ENCODE measurements at places on chromosomes 4 and X.

DNA sequence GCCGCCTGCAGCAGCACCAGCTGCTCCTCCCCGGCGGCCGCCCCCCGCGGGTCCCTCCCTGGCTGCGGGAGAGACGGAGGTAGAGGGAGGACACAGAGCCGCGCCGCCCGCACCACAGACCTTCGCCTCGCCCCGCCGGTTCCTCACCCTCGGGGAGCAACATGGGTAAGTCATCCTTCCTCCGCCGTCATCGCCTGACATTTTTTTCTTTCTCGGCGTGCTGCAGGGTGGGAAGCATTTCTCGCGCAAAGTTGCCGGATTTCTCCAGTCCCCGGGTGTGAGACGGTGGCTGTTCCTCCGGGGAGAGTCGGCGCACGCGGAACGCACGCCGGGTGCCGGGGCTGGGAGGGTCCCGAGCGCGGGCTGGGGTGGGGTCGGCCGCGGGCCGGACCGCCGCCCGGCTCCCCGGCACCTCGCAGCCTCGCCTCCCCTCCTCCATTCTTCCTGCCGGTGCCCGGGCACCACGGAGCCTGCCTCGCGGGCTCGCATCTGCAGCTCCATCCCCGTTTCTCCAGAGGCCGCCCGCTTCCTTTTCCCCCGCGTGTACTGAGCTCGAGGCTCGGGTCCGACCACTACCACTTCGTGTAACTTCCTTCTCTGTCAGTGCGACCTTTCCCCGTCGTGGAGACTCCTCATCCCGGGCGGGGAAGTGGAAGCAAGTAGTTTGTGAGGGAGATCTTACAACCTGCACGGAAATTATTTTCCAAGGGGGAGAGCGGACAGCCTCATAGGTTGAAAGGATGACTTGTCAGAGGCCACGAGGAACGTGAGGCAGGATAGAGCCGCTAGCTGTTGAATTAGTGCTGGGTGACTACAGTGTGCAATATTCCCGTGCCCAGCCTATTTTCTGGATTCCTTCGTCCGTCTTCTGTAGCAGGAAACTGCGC lies 464 bp downstream of the RAP1GDS1 start:
- peak; percentile 47 for DNase-seq

- DNase-seq: no peak
Observed at GRCh38 chr4:185936650-185937376, 124.8 kb upstream of the SORBS2 start.

DNA sequence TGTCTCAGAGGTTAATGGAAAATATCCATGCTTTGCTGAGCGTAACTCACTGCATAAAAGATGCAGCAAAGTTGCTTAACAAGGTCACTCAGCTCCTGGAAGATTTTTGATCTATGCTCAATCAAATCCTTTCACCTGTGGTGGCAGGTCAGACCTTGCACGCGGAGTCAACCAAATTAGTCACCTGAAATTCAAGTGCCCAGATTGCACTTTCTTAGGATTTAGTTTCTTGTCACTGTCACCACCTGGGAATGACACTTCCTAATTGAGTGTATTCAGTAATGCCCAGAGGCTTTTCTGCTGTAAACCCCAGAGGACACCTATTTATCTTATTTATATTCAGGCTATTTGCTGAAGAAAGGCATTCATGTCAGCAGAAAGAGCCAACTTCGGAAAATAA lies 215.8 kb upstream of the SMIM31 start:
- DNase-seq: no peak

- no peak for DNase-seq
Observed at GRCh38 chr4:186827534-186827897, 103.9 kb upstream of the FAT1 start.

DNA sequence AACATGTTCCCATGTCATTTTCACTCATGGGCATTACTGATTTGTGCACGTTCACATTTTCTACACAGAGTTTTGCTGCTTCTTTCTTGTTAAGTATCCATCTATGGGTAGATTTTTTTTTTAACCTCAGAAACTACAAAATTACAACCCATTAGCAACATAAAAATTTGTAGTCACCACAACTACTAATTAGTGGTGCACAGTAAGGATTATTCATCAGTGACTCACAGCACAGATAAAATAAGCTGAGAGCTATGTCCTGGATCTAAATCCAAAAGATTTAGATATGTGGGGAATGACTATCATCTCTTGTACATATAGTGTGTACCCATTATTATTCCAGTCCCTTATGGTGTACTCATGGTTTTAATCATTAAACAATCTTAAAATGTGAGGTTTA lies 19.7 kb upstream of the AMELX start:
- DNase-seq: no peak

DNA sequence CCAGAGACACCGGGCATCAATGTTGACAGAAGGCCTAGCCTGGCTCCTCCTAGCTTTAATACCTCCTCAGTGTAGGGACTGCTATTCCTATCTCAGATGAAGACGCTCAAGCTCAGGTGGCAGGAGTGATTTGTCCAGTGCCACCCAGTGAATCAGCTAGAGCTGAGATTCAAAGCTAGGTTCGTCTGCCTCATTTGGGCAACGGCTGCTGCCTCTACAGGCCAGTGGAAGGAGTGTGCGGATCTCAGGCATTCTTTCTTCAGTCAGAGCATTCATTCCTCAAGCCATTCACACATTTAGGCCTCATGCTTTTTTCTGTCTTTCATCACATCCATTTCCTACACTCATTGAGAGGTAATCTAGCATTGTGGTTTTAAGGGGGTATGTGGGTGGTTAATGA lies 7.3 kb downstream of the TSR2 start:
- DNase-seq: no peak

DNA sequence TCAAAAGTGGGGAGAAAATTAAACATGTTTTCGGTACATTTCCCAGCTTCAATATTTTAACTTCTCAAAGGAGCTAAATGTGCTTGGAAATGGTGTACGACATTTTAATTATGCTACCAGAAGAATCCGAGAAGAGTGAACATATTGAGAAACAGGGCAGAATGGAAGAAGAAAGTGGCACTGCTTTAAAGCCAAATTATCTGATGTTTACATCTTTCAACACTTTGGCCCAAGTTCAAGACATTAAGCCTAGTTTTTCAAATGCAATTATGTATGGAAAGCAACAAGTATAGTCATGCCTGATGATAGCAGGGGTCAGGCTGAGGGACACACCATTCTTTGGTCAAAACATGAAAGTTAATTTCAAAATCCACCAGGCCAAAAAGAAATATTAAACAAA lies 577.9 kb upstream of the ZFP42 start:
- no peak for DNase-seq

DNA sequence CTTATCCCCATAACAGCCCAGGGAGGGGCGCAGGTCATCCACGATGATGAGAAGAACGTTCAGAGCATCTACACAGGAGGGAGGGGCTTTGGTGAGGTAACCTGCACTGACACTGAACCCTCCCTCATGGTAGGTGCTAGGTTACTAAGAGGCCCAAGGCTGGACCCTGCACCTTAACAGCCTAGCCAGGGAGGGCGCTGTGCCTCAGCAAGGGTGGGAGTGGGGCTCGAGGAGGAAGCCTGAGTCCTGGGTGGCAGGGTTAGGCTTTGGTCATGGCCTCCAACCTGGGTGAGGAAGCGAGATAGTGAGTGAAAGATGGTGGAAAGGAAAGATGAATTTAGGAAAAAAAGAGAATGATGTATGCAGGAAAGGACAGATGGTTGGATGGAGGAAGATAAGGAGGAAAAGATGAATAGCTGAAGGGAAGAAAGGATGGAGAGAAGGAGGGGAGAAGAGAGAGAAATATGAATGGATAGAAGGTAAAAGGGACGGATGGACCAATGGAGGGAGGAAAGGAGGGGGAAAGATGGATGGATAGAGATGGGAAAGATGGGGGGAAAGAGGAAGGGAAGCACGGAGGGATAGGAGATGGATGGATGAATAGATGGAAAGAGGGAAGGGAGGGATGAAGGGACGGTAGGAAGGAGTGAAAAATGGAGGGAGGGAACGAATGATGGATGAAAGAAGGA lies 736 bp downstream of the IDS start:
- peak; percentile 35 for DNase-seq

DNA sequence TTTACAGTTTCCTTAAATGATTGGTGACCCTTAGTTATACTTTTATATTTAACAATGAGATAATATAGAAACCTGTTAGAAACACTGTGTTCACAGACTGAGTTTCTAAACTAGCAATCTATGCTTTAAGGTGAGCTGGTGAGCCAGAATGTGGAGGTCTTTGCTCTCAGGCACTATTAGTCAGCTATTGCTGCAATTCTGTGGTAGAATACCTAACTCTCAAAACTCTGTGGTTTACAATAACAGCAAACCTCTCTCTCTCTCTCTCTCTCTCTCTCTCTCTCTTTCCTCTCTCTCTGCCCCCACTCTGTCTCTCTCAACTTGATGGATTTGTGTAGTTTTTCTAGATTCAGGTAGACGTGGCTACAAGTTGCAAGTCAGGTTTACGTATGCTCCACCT lies 17.6 kb upstream of the LCORL start:
- DNase-seq: no peak

DNA sequence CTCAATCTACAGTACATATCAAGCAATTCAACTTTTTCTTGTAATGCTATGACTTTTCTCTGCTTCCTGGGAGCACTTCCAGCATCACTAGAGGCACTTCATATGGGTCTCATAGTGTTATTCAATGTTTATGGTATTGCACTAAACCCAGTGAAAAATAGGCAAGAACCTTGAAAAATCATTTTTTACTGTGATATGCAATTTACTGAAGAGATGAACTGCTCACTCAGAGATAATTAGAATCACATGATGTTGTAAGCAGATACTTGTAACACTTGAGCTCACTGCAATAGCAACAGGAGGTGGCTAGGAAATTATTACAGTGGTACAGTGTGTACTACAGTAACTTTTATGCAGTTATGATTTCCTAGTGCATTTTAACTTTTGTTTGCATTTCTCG lies 93.3 kb downstream of the RASGEF1B start:
- DNase-seq: no peak

DNA sequence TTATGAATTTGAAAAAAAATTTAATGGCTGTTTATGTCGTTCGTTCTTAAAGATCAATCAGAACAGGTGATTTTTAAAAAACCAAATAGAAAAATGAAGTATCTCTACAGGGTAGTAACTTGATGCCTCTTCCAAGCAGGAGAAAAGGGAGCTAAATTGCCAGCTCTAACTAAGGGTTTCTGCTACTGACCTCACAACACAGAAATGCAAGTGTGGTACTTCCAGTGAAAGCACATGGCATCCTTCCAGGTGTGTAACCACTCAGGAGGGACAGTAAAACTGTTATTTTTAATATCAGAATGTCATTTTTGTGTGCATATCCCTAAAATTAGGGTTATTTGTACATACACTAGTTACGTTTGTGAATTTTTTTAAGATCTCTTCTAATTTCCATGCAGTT lies 116.8 kb upstream of the ZCCHC13 start:
- no peak for DNase-seq

DNA sequence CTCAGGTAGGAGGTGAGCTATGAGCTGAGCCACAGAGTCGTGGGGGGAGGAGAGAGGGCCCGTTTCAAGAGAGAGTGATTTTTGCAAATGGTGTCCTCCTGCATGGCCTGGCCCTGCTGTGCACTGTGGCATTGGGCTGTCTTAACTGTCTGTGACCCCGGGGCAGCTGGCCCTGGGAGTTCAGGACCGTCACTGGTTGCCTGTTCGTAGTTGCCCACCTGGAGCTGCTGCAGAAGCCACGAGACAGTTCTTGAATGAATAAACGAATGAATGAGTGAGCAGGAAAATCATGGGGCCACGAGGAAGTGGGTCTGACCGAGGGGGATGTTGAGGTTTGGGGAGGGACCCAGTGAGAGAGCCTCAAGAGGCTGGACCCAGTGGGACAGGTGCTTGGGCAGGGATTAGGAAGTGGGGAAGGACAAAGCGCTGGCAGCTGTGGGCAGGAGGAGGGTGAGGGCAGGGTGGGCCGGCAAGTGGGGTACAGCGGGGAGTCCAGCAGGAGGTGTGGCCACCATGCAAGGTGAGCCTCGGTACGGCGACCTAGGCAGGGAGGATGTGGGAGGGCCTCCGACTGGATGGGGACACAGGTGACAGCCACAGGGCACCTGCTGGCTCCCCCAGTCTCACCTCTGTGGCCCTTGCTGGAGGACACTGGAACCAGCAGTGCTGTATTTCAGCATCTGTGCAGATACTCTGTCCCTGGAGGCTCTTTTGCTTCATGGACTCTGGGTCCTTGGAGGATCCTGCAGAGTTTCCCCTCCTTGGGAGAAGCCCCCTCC lies 10.2 kb downstream of the RGS12 start:
- no peak for DNase-seq

DNA sequence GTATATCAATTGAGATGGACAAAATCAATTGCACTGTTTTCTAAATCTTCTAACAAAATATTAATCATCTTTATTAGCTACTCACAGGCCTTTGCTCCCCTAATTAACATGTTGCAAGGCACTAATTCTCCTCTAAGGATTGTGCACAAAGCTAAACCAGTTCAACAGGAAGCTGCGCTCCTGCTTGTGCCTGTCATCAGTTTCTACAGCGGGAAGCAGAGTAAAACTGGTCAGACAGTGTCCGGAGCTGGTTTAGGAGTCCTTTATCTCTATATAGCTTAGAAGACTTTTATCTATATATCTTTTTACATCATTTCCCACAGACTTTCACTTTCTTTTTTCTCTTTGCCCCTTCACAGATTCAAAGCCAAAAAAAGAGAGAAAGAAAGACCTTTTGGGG lies 79.1 kb downstream of the ELOVL6 start:
- DNase-seq: no peak

GRCh38 chrX:22800806-22801205 lies 199.0 kb upstream of the DDX53 start:
- no peak for DNase-seq

GRCh38 chr4:96312046-96312685 lies 472.3 kb downstream of the PDHA2 start:
- DNase-seq: no peak

GRCh38 chr4:66728280-66728679 lies 817.0 kb downstream of the CENPC start:
- no peak for DNase-seq

DNA sequence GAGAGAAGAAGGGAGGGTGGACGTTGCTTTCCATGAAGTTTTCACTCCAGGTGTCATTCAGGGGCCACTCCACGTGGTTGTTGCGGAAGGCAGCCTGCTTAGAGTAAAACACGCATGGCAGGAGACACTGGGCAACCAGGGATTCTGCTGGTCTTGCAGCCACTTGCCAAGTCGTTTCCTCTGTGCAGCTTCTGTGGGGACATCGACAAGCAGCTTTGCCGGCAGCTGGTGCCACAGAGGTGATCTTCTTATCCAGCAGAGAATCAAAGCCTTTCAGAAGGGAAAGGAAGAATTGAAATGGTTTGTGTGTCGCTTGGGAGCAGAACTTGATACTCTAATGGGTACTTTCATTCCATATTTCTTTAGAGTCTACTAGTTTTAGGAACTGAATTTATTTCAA lies 867.1 kb upstream of the TENM3 start:
- no peak for DNase-seq
